Non-pigmented ciliary epithelial cell (primary cell): ENCODE measurements at places on chromosomes 2 and 18.
A peak's percentile ranks its signal among the peaks of the same experiment; 100 is the strongest.

DNA sequence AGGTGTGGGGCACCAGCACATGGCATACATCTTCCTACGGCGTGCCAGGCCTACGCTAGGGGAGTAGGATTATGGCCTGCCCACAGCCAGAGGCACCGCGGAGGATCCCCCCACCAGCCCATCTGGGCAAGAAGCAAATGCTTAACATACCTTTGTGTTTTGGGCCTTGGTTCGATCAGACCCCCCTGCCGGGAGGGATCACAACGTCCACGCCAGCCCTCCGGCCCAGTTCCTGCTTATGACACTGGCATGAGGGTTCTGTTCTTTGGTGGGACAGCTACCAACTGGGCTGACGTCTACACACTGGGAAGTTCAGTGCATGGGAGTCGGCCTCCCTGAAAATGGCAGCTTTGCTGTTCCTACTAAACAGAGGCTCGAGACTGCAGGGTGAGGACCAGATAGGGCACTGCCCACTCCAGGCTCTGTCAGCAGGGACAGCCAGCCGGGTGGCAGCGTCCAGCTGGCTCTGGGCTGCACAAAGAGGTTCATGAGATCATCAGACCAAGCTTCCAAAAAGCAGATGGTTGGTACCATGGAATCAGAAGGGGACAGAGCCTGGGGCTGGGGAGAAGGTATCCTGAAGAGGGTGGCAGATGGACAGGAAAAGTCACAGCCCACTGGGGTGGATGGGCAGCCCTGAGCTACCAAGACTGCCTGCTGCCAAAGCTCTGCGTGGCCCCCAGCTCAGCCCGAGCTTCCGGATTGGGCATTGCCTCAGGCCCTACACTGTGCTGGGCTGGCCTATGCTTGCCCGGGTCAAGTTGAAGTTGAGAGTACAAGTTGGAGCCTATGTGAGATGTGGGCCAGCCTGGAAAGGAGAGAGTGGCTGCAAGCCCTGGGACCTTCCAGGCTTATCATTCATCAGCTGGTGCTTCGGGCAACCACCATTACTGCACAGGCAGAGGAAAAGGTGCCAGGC lies 61.7 kb upstream of the TEX51 start:
- no peak for DNase-seq

- DNase-seq, result no peak
Measured at GRCh38 chr2:46213906-46214305, 83.3 kb upstream of the EPAS1 start.

DNA sequence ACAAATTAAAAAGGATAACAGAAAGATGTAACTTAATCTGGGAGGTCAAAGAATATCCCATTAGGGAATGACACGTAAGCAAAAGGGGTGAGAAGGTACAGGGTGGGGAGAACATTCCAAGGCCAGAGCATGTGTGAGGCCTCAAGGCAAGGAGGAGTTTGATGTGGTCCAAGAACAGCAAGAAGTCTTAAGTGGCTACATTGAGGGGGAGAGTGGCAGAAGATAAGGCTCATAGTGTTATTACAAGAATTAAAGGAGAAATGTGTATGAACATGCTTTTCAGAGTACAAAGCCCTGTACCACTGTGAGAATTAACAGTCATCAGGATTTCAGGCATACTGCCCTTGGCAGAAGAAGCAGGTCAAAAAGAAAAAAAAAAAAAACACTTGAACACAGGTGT lies 174.4 kb upstream of the ERBB4 start:
- DNase-seq, result no peak

GRCh38 chr18:59971871-59972428 lies 72.2 kb downstream of the PMAIP1 start:
- DNase-seq, result no peak

DNA sequence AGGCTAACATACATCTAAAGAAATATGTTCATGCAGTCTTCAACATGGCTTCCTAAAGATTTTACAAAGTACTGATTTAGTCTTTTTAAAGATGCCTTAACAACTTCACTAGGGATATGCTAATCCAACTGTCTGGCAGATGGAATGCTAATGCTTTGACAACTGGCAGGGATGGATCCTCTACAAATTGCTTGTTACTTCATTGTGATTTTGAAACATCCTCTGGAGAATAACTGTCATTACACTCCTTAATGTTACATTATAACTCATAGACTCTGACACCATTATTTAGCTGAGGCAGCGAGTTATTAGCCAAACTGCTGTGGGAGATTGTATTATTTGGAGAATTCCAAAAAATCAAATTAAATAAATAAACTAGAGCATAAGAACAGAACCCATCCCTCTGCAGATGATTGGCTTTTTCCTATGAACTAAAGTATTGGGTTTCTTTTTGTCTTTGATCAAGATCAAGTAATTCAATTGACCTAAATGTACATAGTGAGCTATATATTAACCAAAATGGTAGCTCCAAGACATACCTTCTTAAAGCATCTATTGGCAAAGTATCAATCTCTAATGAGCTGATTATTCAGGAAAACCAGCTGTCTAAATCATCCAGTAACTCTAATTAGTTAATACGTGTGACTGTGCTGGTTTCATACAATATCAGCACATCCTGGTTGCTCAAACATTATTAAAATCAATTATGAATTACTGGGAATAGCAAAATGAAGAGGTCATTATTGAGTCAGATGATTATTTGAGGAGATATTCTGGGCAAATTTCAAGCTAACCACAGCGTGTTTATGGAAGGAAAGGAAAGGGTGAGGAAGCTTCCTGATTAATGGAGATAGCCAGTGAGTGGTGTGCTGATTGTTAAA lies 321.3 kb upstream of the TFPI start:
- no peak for DNase-seq

GRCh38 chr2:11097038-11097720 lies 58.1 kb upstream of the SLC66A3 start:
- DNase-seq, result peak; percentile 32

DNA sequence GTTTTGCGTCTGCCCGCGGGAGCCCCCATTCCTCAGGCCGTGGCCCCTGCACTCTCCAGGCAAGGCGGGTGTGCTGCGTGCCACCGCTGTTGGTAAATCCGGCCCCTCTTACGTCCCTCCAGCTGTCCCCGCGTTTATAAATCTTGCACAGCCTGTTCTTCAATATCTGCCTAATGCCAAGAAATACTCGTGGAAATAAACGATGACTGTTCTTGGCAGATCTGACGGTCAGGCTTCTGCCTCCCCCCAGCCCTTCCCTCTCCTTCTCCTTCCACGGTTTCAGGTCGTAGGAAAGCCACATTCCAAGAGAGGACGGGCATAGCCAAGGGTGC lies 20.5 kb downstream of the ODC1 start:
- DNase-seq, result no peak

DNA sequence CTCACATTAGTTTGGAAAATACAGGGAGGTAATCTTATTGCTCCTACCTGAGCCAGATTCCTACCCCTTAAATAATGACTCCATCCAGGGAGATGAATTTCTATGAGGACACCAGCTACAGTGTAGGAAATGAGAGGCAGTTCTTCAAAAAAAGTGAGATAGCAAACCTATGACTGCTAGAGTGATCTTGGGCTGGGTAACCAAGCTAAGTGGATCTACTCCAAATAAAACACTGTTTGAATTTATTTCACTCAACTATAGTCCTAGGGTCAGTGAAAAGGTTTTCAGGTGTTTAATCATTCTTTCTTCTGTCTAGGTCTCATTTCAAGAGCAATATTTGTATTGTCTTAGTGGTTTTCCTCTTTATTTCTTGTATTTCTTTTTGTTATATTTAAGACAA lies 272.1 kb upstream of the VWC2L start:
- no peak for DNase-seq

DNA sequence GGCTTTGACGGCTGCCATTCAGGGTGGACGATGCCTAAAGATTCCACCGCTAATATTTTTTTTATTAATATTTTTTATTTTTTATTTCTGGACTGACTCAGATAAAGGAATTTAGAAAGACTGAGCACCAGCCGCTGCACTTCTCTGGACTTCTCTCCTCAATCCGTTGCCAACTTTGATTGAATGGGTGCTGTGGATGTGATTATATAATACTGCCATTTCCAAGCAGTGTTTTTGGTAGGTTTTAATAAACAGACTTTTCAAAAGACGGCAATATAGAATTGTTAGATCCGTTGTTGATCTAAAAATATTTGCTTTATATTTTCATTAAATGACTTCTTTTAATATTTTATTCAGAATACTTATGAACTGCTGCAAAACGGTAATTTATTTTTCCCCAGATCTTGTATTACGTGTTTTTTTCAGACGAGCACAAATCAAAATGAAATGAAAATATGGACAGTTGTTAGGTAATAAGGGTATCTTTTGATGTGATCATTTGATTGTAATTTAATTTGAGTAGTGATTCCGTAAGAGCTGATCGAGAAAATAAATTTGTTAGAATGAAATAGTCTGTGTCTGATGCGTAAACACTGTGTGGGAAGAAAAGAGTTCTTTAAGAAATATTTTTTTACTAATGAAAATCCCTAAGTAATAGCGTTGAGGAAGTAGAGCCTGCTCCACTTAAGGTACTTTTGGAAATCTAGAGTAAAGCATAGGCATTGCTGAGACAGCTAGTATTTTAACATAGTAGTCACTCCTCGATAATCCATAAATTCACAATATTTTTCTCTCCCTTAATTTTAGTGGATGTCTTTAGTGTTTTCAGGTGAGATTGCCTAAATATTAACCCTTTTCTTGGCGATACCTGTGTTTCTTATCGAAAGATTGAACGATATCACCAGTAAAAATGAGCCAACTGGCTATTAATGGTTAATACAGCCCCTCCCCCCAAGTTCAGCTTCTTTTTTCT lies 4.4 kb downstream of the POU3F3 start:
- no peak for DNase-seq

- no peak for DNase-seq
Measured at GRCh38 chr2:26455670-26456439, 22.1 kb downstream of the OTOF start.

DNA sequence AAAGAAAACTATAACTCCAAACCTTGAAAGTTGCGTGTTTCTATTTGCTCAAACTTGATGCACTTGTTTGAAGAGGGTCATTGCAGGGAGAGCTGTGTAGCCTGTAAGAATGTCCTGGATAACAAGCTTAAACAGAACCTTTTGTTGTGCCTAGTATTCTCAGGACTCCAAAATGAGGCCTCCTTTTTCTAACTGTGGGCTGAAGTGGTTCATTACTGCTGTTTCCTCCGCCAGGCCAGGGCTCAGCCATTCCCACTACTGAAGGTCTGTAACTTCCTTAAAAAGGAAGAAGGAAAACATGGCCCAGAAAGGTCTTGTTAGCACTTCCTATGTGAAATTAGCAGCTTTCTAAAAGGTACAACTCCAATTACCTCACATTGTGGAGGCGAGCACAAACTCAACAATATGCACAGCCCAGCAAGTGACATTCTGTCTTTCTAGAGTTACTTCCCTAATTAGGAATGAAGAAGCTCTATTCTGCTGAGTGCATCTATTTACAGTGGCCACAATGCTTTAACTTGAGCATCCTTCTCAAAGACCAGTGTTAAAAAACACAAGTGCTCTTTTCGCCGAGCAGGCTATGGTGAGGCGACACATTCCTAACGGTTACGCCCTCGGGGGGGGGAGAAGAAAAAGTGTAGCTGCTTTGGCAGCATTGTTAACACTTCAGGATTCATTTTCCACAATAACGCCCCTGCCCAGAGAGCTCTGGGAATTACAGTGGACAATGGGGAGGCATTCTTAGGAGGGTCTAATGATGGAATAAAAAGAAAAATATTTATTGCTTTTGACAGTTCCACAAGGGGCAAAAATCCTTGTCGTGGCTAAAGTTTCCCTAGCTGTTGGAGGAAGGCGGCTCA lies 136.9 kb upstream of the SIX3 start:
- DNase-seq, result no peak

GRCh38 chr2:64455545-64455944 lies 1.6 kb downstream of the LGALSL start:
- no peak for DNase-seq

GRCh38 chr2:1049691-1050090 lies 99.0 kb downstream of the SNTG2 start:
- peak; percentile 71 for DNase-seq

DNA sequence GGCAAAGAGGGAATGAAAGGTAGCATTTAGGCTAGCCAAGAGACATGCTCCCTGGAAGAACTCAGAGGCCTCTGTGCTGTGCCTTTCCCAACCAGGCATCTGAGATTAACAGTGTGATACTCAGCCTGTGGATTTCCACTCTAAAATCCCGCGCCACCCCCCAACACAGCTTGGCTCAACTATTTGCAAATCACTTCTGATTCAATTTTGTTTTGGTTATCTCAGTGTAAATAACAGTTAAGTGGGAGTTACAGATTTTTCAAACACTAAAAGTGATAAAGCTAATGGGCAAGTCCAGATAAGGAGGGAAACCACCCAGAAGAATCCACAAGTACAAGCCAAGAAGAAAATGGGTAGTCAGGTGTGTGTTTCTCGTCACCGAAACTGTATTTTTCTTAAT lies 1.4 kb upstream of the NRP2 start:
- DNase-seq, result no peak

- DNase-seq, result no peak
Measured at GRCh38 chr2:120344214-120344975, 1.5 kb upstream of the INHBB start.

- no peak for DNase-seq
Measured at GRCh38 chr18:49304751-49305150, 155.7 kb downstream of the DYM start.

GRCh38 chr2:200586644-200586975 lies 796 bp downstream of the AOX1 start:
- DNase-seq, result no peak
